ENCODE measurements at places on chromosomes 3 and 15. TPM values are rescaled to one million over a fixed set of nuclear protein-coding genes. Genes with fewer than 3 reads are reported as not detected.

The INTS14 gene
- total RNA-seq = 54.3 TPM

The ZNF80 gene
- total RNA-seq = not detected

DNA sequence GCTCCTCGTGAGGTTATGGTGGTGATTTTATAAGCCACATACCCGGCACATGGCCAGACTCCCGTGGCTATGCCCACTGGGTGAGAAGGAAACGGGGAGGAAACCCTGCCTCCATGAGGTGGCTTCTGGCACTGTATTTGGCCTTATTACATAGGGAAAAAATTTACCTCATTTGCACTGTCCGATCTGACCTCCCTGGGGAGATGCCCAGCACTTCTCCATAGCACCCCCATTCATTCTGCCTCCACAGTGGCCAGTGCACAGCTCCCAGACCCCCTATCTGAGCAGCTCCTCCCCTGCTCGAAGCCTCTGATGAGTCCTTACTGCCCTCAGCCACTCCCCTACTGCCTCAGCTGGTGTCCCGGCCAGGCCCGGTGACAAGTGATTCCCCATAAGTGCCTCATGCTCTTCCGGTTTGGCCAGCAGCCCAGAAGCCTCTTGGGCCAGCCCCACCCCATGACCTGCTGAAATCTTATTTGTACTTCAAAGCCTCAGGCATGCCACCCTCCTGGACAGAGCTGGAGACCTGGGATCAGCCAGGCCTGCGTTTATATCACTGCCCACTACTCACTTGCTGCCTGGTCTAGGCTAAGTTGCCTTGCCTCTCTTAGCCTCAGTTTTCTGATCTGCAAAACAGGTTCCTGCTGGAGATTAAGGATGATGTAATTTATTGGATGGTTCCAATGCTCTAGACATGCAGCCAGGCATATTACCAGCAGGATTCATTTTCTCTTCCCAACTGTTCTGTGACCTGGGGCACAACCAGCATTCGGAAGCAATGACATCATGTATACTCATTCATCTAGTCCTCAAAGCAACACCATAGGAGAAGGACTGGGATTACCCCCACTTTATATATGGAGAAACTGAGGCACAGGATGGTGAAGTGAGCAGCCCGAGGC lies 30.6 kb upstream of the SLC6A6 start:
- DNase-seq = peak; percentile 80

GRCh38 chr15:58501636-58502188 lies 69.9 kb downstream of the LIPC start:
- DNase-seq = no peak

- DNase-seq = no peak
These were observed 89.7 kb upstream of the PHLDB2 start for GRCh38 chr3:111769110-111769991.

- no peak for DNase-seq
These were observed 32.8 kb upstream of the MRPL3 start for GRCh38 chr3:131535596-131535995.
